Right ventricle myocardium inferior (tissue), 1 donor: ENCODE measurements at places on chromosomes 1 and 21.

- DNase-seq, result no peak
Measured at GRCh38 chr1:177124577-177125278, 39.8 kb downstream of the ASTN1 start.

DNA sequence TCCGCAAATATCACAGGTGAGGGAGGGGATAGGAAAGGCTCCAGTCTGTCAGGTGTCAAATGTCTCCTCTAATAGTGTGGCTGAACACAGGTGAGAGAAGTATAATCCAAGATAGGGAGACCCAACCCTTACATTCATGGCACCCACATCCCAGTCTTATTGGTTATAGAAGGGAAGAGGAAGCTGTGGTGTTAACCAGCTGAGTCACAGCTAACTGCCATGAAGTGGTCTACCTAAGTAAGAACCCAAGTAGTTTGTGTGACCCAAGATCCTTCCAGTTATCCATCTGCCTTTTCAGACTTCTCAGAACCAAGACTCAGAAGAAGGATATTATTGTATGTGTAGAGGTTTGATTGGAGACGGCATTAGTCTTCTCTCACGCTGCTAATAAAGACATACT is 37.1 kb downstream of the DDAH1 start:
- DNase-seq, result no peak

GRCh38 chr1:40692429-40692895 is 958 bp downstream of the NFYC start:
- no peak for DNase-seq

DNA sequence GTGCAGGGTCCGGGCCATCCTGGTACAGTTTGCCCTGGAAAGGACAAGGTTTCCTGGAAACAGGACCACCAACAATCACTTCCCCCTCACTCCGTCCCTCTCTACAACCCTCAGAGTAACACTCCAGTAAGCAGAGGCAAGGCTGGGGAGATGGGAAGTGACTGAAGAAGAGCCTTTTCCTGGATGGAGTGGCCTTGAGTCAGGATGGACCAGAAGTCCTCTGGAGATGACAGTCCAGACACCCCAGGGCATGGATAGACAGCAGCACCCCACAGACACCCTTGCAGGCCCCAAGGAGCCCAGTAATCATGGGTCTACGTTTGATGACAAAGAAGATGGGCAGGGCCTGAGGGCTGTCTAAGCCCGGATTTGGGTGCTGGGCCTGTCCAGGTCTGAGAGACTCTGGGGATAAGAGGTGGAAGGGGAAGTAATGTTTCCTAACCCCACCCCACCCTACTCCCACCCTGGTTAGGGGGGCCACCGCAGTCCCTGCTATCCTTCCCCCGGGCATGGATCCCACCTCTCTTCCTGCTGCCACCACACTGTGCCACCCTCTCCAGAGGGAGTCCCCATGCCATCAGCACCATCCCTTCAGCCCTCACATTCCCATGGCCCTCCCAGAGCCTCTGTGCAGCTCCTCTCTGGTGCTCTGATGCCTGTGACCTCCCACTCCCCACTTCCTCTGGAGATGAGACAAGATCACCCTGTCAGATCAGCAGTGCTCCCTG is 7.2 kb upstream of the S100A8 start:
- no peak for DNase-seq
